ENCODE measurements at places on chromosomes 5 and 9. TPM values are rescaled to one million over a fixed set of nuclear protein-coding genes. Genes with fewer than 3 reads are reported as not detected.
A peak's percentile ranks its signal among the peaks of the same experiment; 100 is the strongest.

- DNase-seq, result no peak
These were observed 64.0 kb downstream of the CARTPT start for GRCh38 chr5:71782771-71783770.

DNA sequence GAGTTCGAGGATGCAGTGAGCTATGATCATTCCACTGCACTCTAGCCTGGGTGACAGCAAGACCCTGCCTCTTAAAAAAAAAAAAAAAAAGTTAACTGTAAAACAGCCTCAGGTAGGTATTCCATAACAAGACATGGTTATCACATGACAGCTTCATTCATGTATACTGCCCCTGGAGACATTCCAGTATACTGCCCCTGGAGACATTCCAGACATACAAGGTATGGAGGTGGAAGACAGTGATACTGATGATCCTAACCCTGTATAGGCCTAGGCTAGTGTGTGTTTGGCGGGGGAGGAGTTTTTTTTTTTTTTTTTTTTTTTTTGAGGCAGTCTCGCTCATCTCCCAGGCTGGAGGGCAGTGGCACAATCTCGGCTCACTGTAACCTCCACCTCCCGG is 105.5 kb downstream of the RICTOR start:
- no peak for DNase-seq

DNA sequence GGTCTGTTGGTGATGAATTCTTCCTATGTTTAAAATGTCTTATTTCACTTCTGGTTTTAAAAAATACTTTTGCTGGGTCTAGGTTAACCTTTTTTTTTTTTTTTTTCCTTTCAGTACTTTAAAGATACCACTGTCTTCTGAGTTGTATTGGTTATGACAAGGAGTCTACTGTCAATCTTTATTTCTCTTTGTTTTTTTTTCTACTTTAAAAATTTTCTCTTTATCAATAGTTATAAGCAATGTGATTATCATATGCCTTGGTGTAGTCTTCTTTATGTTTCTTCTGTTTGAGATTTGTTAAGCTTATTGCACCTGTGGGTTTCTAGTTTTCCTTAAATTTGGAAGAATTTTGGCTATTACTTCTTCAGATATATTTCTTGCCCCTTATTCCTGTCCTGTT is 125.6 kb upstream of the SPRY4 start:
- DNase-seq, result no peak

- no peak for DNase-seq
These were observed 126.8 kb downstream of the SLC1A3 start for GRCh38 chr5:36733183-36733582.

GRCh38 chr9:91334053-91334452 is 27.7 kb downstream of the AUH start:
- no peak for DNase-seq

DNA sequence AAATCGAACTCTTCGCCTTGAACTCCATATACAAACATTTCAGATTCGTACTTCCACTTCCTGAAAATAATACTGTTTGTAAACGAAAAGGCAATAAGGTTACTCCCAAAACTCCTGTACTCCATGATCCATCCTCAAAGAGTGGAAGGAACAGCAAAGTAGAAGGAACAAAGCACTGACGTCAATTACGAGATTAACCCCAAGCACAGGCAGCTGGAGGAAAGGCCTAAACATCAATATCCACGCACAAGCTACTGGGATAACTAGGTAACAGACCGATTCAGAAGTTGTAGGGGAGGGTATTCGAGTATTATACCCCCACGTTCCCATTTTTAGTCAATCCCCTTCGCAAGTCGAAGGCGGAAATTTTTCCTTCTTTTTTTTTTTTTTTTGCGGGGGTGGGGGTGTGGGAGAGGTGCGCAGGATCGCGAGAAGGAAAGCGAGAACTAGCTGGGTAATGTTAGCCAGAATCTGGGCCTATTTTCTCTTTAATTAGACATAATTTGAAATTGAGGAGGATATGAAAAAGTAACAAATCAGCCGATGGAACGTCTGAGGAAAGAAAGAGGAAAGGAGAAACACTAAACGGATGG is 909 bp downstream of the AFF4 start:
- peak; percentile 46 for DNase-seq

- no peak for DNase-seq
These were observed 120.5 kb downstream of the FEM1C start for GRCh38 chr5:115424030-115424429.

- DNase-seq, result no peak
These were observed 9.7 kb upstream of the TRPM3 start for GRCh38 chr9:71131145-71131544.

- DNase-seq, result no peak
These were observed 2.0 kb upstream of the MTX3 start for GRCh38 chr5:79992891-79993657.

DNA sequence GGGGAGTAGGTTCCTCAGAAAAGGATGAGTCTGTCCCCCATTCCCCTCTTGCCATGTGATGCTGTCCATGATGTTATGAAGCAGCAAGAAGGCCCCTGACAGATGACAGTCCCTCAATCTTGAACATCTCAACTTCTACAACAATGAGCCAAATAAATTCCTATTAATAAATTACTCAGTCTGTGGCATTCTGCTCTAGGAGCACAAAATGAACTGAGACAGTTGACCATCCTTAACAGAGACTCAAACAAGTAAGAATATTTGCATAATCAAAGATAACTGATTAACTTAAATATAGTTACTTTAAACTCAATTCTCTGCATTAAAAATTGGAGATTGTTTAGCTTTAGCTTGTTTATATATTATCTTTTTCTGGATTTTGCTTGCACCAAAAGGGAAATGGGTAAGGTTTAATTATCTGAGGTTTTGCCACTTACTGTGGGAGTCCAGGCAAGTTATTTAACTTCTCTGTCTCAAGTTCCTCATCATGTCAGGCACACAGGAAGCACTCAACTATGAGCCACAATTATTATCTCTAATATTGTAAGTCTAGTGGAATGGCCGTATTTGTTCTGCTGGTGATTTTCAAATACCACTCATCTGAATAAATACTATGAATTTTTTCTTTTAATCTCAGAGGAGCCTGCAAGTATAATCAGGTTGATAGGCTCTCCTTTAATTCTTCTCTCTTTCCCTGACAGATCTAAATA is 162.9 kb downstream of the TSSK1B start:
- no peak for DNase-seq

DNA sequence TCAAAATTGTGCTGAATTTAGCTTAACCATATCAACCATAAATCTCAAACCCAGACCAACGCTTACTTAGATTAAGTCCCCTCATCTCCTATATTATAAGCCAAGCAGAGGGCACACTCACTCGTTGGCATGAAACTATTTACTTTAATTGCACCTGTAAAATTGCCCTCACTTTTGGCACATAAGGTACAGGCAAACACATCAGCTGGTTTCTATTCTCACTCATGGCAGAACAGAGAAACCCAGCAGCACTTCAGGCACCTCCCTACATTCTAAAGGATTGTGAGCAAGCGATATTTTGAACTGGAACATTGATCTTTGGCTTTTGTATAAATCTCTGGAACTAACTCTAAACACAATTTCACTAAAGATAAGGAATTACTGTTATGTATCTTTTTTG is 845.6 kb upstream of the CDH6 start:
- DNase-seq, result no peak

- no peak for DNase-seq
These were observed 222.7 kb upstream of the PUM3 start for GRCh38 chr9:3066591-3066990.

DNA sequence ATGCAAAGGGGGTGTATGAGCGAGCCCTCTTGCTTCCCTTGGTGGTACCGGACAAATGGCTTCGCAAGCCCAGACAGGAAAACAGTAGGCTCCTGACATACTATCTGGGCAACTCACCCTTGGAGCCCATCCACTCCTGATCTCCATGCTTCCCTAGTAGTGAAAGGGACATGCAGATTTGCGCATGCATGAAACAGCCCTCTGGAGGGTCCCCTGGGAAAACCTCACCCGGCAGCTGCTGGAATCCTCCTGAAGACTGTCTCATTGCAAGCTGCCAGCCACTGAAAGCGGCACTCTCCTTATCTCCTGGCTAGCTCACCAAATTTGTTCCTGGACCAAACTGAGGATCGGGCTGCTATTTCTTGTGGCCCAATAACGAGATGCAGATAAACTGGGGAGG is 10.2 kb downstream of the ZNF169 start:
- DNase-seq, result no peak

DNA sequence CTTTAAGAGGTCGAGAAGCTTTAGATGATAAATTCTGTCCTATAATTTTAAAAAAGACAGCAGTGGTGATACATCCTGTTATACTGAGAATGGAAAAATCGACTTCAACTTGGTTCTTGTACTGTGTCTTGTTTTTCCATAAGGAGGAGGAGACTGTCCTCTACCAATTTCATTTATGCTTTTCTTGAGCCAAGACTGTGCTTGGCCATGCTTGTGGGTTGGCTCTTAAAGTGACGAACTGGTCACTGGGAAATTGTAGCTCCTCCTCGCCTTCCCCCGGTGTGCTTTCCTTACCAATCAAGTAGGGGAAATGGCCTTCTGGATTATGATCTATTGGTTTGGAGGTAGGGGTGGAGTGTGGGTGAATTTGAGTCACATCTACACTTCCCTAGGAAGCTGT is 67.1 kb upstream of the HSPB3 start:
- DNase-seq, result no peak

DNA sequence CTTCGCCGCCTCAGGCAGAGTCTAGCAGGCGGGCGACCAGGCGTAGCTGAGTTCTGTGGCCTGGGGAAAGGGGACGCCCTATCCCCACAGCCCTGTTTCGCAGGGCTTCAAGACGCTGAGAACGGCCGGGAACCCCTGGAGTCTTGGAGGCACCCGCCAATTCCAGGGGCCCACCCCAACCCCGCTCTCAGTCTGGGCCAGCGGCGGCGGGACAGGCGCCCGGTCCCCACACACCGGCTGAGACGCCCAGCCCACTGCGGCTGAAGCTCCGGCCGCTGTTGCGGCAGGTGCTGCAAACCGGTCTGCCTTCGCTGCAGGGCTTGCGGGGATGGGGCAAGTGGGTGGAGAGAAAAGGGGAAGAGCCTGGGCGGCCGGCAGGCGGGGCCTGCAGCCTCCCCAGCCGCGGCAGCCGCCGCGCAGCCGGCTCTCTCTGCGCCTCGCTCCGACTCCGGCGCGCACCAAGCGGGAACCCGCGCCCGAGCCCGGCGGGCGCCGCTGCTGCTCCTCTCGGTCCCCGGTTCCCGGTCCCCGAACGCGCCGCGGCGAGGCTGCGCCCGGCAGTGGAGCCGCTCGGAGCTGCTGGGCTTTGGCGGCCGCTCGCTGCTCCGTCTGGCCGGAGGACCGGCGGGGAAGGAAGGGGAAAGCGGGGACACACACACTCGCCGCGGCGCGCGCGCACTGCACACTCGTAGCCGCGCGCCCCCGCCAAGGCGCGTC is at the start of gene PIP5K1B:
Gene PIP5K1B (plus strand): TSS at position 427 of the 717 bp plus-strand sequence. CDS start 117,375 bp downstream, outside the sequence.
- no peak for DNase-seq

Gene HMCN2
- not detected for total RNA-seq

Gene DIPK1B
- total RNA-seq, result 11.4 TPM

Gene PPP3R2
- not detected for total RNA-seq

Gene SLC6A3
- total RNA-seq, result not detected

Gene SV2C
- total RNA-seq, result not detected

Gene ZDHHC11B
- 0.29 TPM for total RNA-seq

Gene IFNA21
- total RNA-seq, result not detected

Data from epithelial cell of proximal tubule (primary cell).